ENCODE measurements at places on chromosomes 3 and 15.

- DNase-seq: no peak
These were observed 61.6 kb downstream of the CMSS1 start for GRCh38 chr3:99879275-99879674.

DNA sequence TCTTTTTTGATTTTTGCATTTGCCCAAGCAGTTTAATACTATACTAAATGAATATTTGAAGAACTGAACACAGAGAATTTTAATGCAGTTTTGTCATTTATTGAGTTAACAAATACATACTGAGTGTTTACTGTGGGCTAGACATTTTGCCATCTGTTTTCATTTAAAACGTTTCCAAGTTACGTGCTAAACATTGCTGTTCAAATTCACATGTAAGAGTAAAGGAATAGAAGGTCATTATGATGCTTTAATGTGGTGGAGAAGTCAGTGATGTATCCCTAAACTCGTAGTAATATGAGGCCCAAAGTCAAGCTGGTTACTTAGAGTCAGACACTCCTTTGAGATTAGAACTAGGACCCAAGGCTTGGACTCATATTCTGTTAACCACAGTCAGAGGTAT is 49.4 kb downstream of the CRYBG3 start:
- DNase-seq: no peak

GRCh38 chr3:133966954-133967353 is 62.8 kb downstream of the SLCO2A1 start:
- DNase-seq: no peak

GRCh38 chr3:15204005-15204404 is 2.0 kb upstream of the CAPN7 start:
- no peak for DNase-seq

- DNase-seq: no peak
These were observed 36.4 kb upstream of the LACTB start for GRCh38 chr15:63085289-63085688.

DNA sequence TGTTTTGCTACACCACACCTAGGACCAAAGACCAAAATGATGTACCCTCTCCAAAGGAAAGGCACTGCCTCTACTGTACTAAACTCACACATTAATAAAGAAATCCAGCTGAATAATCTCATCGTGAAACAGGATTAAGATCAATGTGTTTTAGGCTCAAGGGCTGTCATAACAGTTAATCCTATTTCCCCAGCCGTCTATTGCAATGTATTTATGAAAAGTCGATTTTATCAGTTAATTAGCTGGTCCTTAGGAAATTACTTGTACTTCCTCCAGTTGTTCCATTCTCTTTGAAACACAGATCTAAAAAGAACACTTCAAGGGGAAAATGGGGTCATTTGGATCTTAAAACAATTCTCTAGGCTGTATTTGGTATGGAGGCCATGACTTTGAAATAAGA is 8.5 kb downstream of the ETV5 start:
- no peak for DNase-seq

DNA sequence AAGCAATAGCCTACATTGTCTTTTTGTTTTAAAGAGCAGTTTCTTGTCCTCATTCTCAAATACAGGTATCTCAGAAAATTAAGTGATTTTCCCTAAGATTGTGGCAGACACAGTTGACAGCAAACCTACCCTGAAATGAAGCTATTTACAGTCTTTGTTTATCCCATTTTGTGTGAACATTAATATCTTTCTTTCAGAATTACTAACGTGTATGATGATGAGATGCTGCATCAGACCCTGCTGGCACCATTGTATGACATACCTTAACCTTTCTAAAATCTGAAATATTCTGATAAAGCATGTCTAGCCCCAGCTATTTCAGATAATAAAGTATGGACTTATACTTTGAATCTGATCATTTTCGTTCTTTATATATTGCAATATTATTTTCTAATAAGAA is 185.9 kb downstream of the RSRC1 start:
- DNase-seq: no peak

DNA sequence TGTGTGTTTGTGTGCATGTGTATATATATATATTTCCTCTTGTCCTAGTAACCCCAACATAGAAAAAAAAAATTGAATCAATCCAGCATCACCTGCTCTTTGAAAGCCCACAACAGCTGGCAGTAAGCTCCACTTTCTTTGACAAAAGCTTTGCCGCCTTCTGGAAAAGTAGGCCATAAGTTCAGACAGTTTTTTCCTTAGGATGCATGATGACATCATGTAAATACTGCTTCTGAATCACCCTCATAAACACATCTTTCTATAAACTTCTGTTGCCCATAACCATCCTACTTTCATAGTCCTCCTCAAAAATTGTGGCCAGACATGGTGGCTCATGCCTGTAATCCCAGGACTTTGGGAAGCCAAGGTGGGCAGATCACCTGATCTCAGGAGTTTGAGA is 67.4 kb downstream of the CSNK1G1 start:
- no peak for DNase-seq

DNA sequence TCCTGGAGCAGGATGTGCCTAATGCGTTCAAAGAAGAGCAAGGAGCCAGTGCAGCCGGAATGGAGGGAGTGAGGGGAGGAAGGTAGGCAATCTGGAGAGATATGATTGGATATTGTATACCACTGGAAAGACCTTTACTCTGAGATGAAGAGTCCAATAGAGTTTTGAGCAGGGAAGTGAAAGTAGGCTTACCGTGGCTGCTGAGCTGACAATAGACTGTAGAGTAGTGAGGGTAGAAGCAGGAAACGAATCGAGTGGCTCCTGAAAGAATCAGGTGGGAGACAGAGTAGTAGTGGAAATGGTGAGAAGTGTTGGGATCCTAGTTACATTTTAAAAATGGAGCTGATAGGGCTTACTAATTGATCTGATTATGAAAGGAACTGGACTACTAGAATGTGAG is 51.8 kb upstream of the NUDT16 start:
- no peak for DNase-seq

DNA sequence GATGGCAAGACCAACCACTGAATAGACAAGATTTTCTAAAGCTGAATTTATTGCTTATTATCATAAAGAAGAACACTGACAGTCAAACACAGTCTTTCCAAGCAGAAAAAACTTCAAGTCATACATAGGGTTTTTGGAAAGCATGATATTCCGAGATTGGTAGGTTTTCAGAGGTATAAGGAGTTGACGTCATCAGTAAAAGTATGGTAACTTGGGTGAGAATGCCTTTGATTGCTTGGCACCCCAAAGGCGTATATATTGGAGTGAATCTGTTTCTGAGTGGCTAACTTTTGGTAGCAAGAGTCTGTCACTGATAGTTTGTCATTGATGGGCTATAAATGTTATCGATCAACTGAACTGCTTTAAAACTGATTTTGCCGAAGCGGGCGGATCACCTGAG is 227.9 kb upstream of the CNTN4 start:
- DNase-seq: no peak

GRCh38 chr15:48532946-48533345 is 112.6 kb downstream of the FBN1 start:
- DNase-seq: no peak

DNA sequence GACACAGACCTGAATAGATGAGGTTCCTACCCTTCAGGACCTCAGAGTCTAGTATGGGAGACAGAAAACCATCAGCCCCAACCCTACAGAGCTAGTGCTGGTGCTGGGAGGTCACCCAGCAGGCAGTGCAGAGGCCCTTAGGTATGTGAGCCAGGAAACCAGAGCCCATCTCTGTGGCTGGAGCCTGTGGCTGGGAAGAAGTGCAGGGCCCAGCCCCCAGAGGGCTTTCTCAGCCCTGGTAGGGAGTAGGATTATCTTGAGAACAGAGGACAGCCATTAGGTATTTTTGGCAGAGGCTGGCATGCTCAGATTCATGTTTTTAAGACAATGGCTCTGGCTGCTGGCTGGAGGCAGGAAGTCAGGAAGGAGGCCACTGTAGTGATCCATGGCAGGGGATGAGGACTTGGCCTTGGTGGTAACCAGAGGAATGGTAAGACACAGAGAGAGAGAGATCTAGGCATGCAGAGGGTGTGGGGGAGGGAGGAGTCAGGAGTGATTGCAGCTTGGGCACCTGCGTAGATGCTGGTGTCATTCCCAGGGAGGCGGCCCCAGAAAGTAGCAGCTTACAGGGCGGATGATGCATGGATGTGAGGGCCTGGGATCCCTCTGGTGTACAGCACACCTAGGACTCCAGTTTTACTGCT is 220.9 kb upstream of the EIF1B start:
- no peak for DNase-seq

DNA sequence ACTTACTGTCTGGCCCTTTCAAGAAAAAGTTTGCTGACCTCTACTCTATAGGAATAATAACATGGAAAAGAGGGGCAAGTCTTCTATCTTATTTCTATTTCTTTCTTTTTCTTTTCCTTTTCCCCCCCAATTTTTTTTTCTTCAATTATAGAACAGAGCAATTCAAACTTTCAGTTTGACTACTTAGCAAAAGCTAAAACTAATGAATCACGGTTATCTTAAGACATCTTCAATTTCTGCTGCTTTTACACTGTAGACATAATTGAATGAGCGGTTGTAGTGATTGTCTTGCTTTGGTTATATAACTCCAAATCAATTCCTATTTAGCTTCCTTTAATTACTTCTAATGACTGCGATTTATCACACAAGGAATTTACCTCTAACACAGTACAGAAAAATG is 74.3 kb upstream of the P2RY1 start:
- DNase-seq: no peak

GRCh38 chr3:118817748-118818165 is 216.9 kb downstream of the IGSF11 start:
- DNase-seq: peak; percentile 41

GRCh38 chr3:60056404-60056803 is 1006.6 kb upstream of the CFAP20DC start:
- no peak for DNase-seq

- DNase-seq: no peak
These were observed 282.9 kb downstream of the TBC1D5 start for GRCh38 chr3:17459470-17459993.

- no peak for DNase-seq
These were observed 69.5 kb downstream of the FLNB start for GRCh38 chr3:58077596-58078285.

GRCh38 chr15:98643115-98643514 is 5.2 kb upstream of the IGF1R start:
- no peak for DNase-seq

DNA sequence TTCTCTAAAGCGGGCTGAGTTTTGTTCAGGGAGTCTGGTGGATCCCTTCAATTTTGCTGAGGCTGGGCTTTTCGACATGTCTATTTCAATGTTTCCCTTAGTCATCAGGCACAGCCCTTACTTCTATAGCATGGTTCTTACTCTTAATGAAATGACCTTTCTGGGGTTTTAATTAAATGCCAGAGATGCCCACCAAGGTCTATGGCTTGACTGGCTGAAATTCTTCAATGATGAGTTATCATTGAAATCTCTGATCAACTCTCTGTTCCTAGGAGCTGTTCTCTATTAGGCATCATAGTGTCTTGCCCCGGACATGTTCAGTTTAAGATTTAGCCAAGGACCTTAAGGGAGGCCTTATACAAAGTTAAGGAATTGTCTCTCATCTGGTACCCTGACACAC is 33.4 kb upstream of the KBTBD12 start:
- DNase-seq: no peak

DNA sequence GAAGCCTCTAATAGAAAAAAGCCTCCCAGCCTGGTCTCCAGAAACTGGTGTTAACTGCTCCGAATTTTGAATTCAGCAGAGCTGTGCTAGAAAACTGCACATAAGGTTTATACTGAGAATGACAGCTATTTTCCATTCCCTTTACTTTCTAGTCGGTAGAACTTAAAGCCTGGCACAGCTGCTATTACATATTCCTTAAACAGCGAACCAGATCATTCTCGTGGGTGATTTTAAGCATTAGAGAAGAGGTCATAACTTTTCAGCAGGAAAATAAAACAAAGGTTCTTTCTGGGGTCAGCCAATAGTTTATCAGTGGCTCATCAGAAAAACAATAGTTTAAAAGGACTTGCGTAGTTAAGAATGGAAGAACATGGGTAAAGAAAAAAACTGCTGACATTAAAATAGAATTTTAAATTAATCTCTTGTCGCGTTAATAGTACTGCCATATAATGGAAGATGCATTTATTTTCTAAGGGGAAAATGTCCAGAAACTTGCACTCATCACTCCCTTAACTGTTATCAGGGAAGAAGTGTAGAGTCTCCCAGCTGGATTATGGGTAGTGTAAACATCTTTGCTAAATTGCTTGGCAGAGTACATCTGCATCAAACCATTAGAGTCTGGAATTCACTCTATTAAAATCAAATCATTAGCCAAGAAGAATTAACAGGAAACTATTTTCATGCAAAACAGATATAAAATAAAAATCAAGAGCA is 7.9 kb downstream of the VGLL4 start:
- no peak for DNase-seq

DNA sequence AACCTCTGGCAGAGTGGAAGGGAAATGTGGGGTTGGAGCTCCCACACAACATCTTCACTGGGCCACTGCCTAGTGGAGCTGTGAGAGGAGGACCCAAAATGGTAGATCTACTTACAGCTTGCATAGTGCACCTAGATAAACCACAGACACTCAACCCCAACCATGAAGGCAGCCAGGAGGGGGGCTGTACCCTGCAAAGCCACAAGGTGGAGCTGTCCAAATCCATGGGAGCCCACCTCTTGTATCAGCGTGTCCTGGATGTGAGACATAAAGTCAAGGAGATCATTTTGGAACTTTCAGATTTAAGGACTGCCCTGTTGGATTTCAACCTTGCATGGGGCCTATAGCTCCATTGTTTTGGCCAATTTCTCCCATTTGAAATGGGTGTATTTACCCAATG is 20.9 kb downstream of the TP63 start:
- no peak for DNase-seq

- DNase-seq: no peak
These were observed 13.2 kb upstream of the IQCF6 start for GRCh38 chr3:51792206-51792605.

DNA sequence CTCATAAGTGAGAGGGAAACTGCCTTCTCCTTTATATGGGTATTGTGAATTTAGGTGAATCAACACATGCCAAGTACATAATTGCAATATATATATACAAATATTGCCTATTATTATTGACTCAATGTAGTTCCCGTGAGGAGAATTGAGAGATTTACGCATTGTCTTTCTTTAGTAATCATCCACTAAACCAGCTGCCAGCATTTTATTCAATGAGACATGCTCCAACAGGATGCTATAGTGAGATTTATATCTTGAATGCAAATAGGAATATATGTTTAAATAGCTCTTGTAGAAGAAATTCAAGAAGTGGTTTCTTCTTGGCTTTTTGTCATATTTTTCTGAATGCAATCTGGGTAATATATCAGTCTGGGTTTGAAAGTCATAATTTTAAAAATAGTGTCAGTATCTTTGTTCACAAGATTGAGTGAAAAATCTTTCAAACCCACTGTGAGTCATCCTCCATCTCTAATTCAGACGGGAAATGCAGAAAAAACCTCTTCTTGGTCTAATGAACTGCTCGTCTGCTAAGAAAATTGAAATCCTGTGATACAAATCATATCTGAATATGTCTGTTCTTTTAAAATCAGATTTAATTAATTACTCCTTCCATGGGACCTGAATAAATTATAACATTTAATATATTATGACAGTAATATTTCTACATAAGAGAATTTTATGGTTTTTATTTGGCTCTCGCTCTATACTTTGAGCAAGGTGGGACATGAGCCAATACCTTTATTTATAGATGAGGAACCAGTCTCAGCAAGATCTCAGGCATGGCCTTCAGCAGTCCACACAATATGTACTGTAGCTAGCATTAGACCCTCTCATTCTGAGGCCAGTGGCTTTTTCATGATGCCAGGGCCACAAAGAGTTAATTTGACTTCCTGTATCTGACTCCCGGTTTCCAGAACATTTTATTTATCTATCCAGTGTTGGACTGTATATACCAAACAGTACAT is 516.0 kb downstream of the GABRG3 start:
- peak; percentile 69 for DNase-seq
